ENCODE measurements at places on chromosomes 4 and X. TPM values are rescaled to one million over a fixed set of nuclear protein-coding genes. Genes with fewer than 3 reads are reported as not detected.
A peak's percentile ranks its signal among the peaks of the same experiment; 100 is the strongest.

- DNase-seq, result no peak
Measured at GRCh38 chr4:23061431-23061830, 368.7 kb downstream of the GBA3 start.

DNA sequence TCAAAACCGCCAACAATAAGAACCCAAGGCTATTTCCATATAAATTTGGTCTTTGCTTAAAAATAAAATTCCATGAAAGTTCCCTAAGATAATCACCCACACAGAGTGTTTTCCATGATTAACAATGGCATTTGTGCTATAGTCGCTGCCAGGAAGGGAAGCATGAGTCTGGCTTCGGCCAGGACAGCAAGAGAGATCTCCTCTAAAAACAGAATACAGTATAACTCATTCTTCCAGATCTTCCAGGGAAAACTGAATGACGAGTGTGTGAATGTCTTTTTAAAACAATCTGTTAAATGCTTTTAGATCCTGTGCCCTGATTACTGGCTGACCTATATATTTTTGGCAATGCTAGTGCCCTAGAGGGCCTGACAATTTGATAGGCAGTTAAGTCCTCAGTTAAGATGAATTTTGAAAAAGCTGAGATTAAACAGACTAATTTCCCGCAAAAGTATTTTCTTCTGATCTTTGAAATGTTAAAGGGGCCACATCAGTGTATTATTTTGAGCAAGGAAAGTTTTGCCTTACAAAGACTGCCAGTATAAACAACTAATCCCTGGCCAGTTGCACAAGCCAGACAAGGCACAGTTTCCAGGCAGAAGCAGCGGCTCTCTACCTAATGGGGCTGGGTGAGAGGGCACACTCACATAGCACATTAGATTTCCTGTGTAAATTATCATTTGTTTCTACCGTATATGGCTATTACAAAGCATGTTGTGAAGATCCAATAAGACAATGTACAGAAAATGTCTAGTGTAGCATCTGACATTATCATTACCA is 127.3 kb downstream of the DCHS2 start:
- DNase-seq, result no peak

- DNase-seq, result peak; percentile 38
Measured at GRCh38 chrX:34629572-34629971, 27.5 kb downstream of the TMEM47 start.

DNA sequence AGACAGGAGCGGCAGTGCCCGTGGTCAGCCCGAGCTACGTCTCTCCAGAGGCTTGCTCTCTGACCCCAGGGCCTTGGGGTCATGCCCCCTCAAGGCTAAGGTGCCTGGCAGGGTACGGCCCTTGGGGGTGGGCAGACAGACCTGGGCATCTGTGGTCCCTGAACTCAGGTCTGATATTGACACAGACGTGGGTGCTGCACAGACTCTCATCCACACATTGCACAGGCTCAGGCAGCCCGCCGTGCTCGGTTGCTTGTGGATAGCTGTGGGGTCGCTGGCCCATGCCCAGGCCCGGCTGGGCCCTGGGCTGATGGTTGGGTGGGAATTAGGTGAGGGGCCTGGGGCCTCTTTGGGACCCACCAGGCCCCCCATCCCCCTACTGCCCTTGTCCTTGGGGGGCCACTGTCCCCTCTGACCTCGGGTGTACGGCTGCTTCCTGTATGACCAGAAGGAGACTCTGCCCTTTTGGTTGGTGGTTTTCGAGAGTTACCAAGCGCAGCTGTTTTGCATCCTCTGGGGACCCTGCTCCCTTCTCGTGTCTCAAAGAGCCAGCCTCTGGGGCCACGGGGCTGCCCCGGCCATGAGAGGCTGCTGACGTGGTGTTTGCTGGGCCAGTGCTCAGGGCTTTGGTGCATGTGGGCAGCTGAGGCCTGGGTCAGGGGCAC is 10.1 kb downstream of the FGFRL1 start:
- DNase-seq, result no peak

DNA sequence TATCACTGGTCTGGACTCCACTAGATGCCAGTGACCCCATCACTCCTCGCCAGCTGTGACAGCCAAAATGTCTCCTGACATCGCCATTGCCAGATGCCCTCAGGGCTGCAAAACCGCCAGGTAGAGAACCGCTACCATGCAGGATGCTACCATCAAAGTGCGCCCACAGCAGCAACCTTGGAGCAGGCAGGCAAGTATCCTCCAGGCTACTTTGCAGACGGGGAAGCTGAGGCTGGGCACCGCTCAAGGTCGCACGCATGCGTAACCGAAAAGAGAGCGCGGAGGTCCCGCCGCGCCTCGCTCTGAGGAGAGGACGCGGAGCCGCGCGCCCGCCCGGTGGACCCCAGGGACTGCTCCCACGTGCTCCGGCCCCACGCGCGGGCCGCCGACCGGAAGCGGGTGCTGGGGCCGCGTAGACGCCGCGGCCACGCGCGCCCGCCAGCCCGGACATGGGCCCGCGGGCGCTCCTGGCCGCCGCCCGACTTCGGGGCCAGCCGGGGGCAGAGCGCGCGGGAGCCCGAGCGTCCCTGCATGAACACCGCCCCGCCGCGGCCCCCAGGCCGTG is at the start of gene STS:
TSS of gene STS (plus strand) at position 300 of the 565 bp plus-strand sequence. CDS start 105,488 bp downstream, outside the sequence.
- peak; percentile 39 for DNase-seq

- peak; percentile 71 for DNase-seq
Measured at GRCh38 chrX:103918050-103918449, 44.4 kb upstream of the TMSB15B start.

GRCh38 chrX:10938365-10938923 is 172.7 kb upstream of the HCCS start:
- DNase-seq, result no peak

CT45A1 gene
- total RNA-seq, result not detected

DAPP1 gene
- not detected for total RNA-seq

TMEM271 gene
- total RNA-seq, result not detected

DDX53 gene
- total RNA-seq, result not detected
